GM12878 (cell line): ENCODE measurements at places on chromosomes 2 and 18. TPM values are rescaled to one million over a fixed set of nuclear protein-coding genes. Genes with fewer than 3 reads are reported as not detected.

The LAMA3 gene
- 4.5 and 5.7 TPM in 2 replicates for total RNA-seq

The FAM110C gene
- total RNA-seq, result not detected in 2 replicates

The COLEC11 gene
- total RNA-seq, result 0.66 and 0.74 TPM in 2 replicates

The SLC25A12 gene
- 28.1 and 31.0 TPM in 2 replicates for total RNA-seq

The C2orf92 gene
- 3.4 and 3.5 TPM in 2 replicates for total RNA-seq

The MOGAT1 gene
- total RNA-seq, result not detected in 2 replicates

The CSRNP3 gene
- total RNA-seq, result 0.21 and 0.36 TPM in 2 replicates

GRCh38 chr2:121001641-121002040 lies 266.0 kb downstream of the GLI2 start:
- no peaks in the 10 kb centered on the region for H3K36me3 ChIP-seq
- H3K4me1 ChIP-seq, result no peaks in the 10 kb centered on the region
- no peak overlapping the region for H3K4me3 ChIP-seq
- H3K27ac ChIP-seq, result no peak overlapping the region
- H3K27me3 ChIP-seq, result no peaks in the 10 kb centered on the region; the same call in 1 of the 2 replicates
- no peak for DNase-seq

- no peaks in the 10 kb centered on the region for H3K36me3 ChIP-seq
- DNase-seq, result peak; percentile 13
- no peaks in the 10 kb centered on the region for H3K4me1 ChIP-seq
- H3K4me3 ChIP-seq, result no peak overlapping the region
- H3K27ac ChIP-seq, result no peak overlapping the region
Measured at GRCh38 chr2:214881647-214882202, 72.2 kb upstream of the BARD1 start.

- no peaks in the 10 kb centered on the region for H3K36me3 ChIP-seq
- H3K4me3 ChIP-seq, result no peak overlapping the region
- H3K27ac ChIP-seq, result no peak overlapping the region
- no peak for DNase-seq
Measured at GRCh38 chr2:237886685-237887481, 27.5 kb downstream of the RAMP1 start.

DNA sequence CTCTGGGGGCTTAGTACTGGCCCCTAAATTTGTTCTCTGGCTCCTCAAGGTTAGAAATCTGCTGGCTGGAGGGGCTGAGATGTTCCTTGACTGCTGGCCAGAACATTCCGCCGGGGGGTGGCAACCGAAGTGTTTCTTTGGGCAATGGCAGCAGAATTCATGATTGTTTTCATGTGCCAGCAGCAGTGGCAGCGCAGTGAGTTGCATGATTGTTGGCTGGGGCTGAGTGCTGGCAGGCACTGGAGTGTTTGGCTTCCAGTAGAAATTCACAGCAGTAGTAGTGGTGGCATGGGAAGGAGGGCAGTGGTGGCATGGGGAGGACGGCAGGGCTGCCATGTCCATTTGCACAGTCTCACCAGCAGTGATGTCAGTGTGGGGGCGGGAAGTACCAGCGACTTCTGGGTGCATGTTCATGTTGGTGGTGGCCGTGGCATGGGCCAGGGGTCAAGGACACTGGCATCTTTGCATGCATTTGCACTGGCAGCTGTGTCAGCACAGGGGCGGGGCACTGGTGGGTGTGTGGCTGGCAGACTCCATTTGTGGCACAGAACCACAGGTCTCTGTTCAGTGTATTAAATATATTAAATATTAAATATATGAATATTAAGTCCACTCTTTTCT lies 130.6 kb upstream of the CDH7 start:
- H3K36me3 ChIP-seq, result no peaks in the 10 kb centered on the region
- no peak overlapping the region for H3K4me3 ChIP-seq
- no peak overlapping the region for H3K27ac ChIP-seq
- H3K4me1 ChIP-seq, result no peaks in the 10 kb centered on the region
- no peaks in the 10 kb centered on the region for H3K27me3 ChIP-seq

- H3K4me3 ChIP-seq, result no peak overlapping the region
- H3K27ac ChIP-seq, result no peak overlapping the region
- H3K4me1 ChIP-seq, result peaks cover 10% of the 10 kb centered on the region
- DNase-seq, result no peak
- no peaks in the 10 kb centered on the region for H3K36me3 ChIP-seq
- H3K27me3 ChIP-seq, result no peaks in the 10 kb centered on the region; the same call in 1 of the 2 replicates
Measured at GRCh38 chr2:174781996-174782395, 17.7 kb upstream of the CHRNA1 start.

DNA sequence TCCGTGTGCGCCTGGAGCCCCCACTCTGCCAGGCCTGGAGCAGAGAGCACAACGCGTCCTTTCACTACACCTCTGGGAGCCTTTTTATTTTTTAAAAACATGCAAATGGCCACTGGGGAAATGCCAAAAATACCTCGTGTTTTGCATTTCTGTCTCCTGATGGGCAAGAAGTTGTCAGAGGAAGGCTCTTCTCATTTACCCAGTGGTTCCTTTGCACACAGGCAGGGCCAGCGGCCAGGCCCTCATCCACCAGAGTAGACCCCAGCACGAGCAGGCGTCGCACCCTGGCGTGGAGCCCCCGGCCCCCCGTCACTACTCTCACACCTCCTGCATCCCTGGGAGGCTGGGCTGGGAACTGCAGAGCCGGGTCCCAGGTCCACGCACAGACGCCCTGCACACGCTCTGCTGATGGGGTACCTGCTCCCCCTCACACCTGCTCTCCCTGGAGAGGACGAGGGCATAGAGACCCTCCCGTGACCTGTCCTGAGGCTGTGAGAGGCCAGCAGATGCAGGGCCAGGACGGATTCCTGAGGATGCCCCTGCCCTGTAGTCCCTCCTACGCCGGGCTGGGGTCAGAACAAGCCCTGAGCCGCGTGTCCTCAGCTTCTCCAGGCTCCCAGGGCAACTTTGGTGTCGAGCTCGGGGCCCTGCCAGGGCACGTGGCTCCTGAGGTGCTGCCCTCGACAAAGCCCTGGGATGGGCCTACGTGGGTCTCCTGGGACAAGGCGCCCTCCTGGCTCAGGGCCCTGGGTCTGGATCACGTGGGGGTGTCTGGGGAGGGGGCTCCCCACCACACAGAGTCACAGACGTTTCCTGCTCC lies 65.0 kb downstream of the NFATC1 start:
- peak overlapping the region; percentile 67 for H3K27ac ChIP-seq
- H3K4me1 ChIP-seq, result peaks cover 33% of the 10 kb centered on the region

GRCh38 chr2:217966423-217967070 lies 36.2 kb downstream of the TNS1 start:
- DNase-seq, result no peak
- no peaks in the 10 kb centered on the region for H3K36me3 ChIP-seq
- no peaks in the 10 kb centered on the region for H3K4me1 ChIP-seq
- H3K4me3 ChIP-seq, result no peak overlapping the region
- peaks cover 2% of the 10 kb centered on the region for H3K27me3 ChIP-seq
- no peak overlapping the region for H3K27ac ChIP-seq

DNA sequence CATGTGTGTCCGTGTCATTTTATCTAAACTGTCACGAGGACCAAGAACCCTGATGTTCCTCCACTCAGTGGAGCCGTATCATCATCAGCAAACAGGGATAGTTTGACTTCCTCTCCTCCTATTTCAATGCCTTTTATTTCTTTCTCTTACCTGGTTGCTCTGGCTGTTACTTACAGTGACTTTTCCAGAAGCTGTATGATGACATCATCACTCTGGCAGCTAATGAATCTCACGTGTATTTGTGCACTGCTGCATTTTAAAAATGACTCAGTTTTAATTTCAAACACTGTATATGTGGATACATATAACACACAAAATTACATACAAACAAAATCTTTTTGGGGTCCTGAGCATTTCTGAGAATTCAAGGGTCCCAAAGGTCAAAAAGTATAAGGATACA lies 481.4 kb downstream of the CDH2 start:
- no peaks in the 10 kb centered on the region for H3K4me1 ChIP-seq
- no peaks in the 10 kb centered on the region for H3K27me3 ChIP-seq
- no peak overlapping the region for H3K4me3 ChIP-seq
- no peak overlapping the region for H3K27ac ChIP-seq

- no peaks in the 10 kb centered on the region for H3K36me3 ChIP-seq
- H3K27me3 ChIP-seq, result peaks cover 11% of the 10 kb centered on the region; the same call in 1 of the 2 replicates
- peak within 1 kb of the TSS; percentile 55 for H3K4me3 ChIP-seq
- H3K4me1 ChIP-seq, result no peaks in the 10 kb centered on the region; the same call in 1 of the 2 replicates
Measured at GRCh38 chr2:54455563-54456361, at the start of gene SPTBN1. Gene SPTBN1 (plus strand): TSS chr2:54456327. CDS start chr2:54526419, 70,092 bp downstream.

- no peak overlapping the region for H3K4me3 ChIP-seq
- no peak for DNase-seq
- H3K4me1 ChIP-seq, result no peaks in the 10 kb centered on the region; the same call in 1 of the 2 replicates
- no peaks in the 10 kb centered on the region for H3K36me3 ChIP-seq
- H3K27me3 ChIP-seq, result no peaks in the 10 kb centered on the region
- no peak overlapping the region for H3K27ac ChIP-seq
Measured at GRCh38 chr2:195694553-195694952, 37.5 kb downstream of the SLC39A10 start.
